Adipose tissue (tissue), 3 donors: ENCODE measurements at places on chromosomes 7 and 10. TPM values are rescaled to one million over a fixed set of nuclear protein-coding genes. Genes with fewer than 3 reads are reported as not detected.

ZNF775 gene
- polyA plus RNA-seq: 2.8 TPM

EPO gene
- 4.4 TPM for polyA plus RNA-seq

FHIP2A gene
- polyA plus RNA-seq: 3.2 TPM

BEND7 gene
- polyA plus RNA-seq: 6.1 TPM

NPFFR1 gene
- polyA plus RNA-seq: 0.01 TPM

FAM131B gene
- polyA plus RNA-seq: 0.09 TPM

MRPL32 gene
- polyA plus RNA-seq: 83.0 TPM

NME8 gene
- polyA plus RNA-seq: not detected

CALU gene
- 60.5 TPM for polyA plus RNA-seq
